Endothelial cell of umbilical vein (primary cell): ENCODE measurements at places on chromosomes 1 and 21. TPM values are rescaled to one million over a fixed set of nuclear protein-coding genes. Genes with fewer than 3 reads are reported as not detected.

BCL2L15 gene
- total RNA-seq, result 0.29 and 1.3 TPM in 2 replicates

WNT3A gene
- total RNA-seq, result not detected in 2 replicates

LEMD1 gene
- total RNA-seq, result not detected in 2 replicates

ITSN1 gene
- total RNA-seq, result 86.8 and 91.9 TPM in 2 replicates

OLIG2 gene
- not detected in 2 replicates for total RNA-seq

CTSS gene
- total RNA-seq, result 5.7 and 11.1 TPM in 2 replicates

PRUNE1 gene
- total RNA-seq, result 8.0 and 8.6 TPM in 2 replicates

LCE1B gene
- total RNA-seq, result not detected in 2 replicates

PLD5 gene
- not detected in 2 replicates for total RNA-seq

SPATC1L gene
- total RNA-seq, result 15.3 and 31.7 TPM in 2 replicates

LRRC3 gene
- total RNA-seq, result 4.2 and 4.8 TPM in 2 replicates

OR2T33 gene
- total RNA-seq, result not detected in 2 replicates

DIPK1A gene
- total RNA-seq, result 0.62 and 0.93 TPM in 2 replicates

MIGA1 gene
- 13.7 and 14.6 TPM in 2 replicates for total RNA-seq

OR2W3 gene
- total RNA-seq, result not detected in 2 replicates

VTCN1 gene
- not detected in 2 replicates for total RNA-seq

SELE gene
- total RNA-seq, result 1.8 and 4.7 TPM in 2 replicates

CFAP107 gene
- not detected in 2 replicates for total RNA-seq

UQCRHL gene
- total RNA-seq, result 1.4 and 1.8 TPM in 2 replicates

CFAP57 gene
- total RNA-seq, result 0.28 and 0.88 TPM in 2 replicates

CD1D gene
- total RNA-seq, result not detected in 2 replicates

TRNP1 gene
- 5.9 and 10.3 TPM in 2 replicates for total RNA-seq

KCNJ6 gene
- total RNA-seq, result not detected in 2 replicates

CFAP141 gene
- not detected in 2 replicates for total RNA-seq

NBPF4 gene
- not detected in 2 replicates for total RNA-seq

CRYAA gene
- not detected in 2 replicates for total RNA-seq

EVI5 gene
- 26.2 and 34.4 TPM in 2 replicates for total RNA-seq

KCNE2 gene
- total RNA-seq, result not detected in 2 replicates

PROX1 gene
- total RNA-seq, result 3.3 and 4.0 TPM in 2 replicates

OR2G6 gene
- total RNA-seq, result not detected in 2 replicates

RAB3GAP2 gene
- total RNA-seq, result 37.0 and 37.4 TPM in 2 replicates

IGSF3 gene
- total RNA-seq, result 0.76 and 2.2 TPM in 2 replicates

CD84 gene
- not detected in 2 replicates for total RNA-seq

RIPPLY3 gene
- total RNA-seq, result not detected in 2 replicates

S100A7A gene
- not detected in 2 replicates for total RNA-seq

SDHC gene
- 136 and 148 TPM in 2 replicates for total RNA-seq

NR5A2 gene
- 10.6 and 12.1 TPM in 2 replicates for total RNA-seq

MEAF6 gene
- 50.5 and 62.5 TPM in 2 replicates for total RNA-seq

RGSL1 gene
- total RNA-seq, result not detected in 2 replicates

S100A16 gene
- 545 and 701 TPM in 2 replicates for total RNA-seq

RXFP4 gene
- total RNA-seq, result not detected in 2 replicates

HES5 gene
- not detected in 2 replicates for total RNA-seq

PRELP gene
- not detected in 2 replicates for total RNA-seq

CLIC6 gene
- not detected in 2 replicates for total RNA-seq

ZBED6 gene
- total RNA-seq, result 36.7 and 38.9 TPM in 2 replicates

TMEM240 gene
- total RNA-seq, result 7.0 and 8.8 TPM in 2 replicates

RASAL2 gene
- total RNA-seq, result 15.5 and 19.6 TPM in 2 replicates

KIF14 gene
- 12.6 and 13.8 TPM in 2 replicates for total RNA-seq

CD53 gene
- total RNA-seq, result not detected in 2 replicates

FCN3 gene
- not detected in 2 replicates for total RNA-seq
